G401 (cell line): ENCODE measurements at places on chromosomes 3 and 15. TPM values are rescaled to one million over a fixed set of nuclear protein-coding genes. Genes with fewer than 3 reads are reported as not detected.

Gene ADGRG7
- total RNA-seq, result not detected in 2 replicates

Gene CNBP
- total RNA-seq, result 379 and 384 TPM in 2 replicates

Gene ZNF660
- total RNA-seq, result 1.1 and 6.3 TPM in 2 replicates

Gene DUOXA2
- total RNA-seq, result not detected in 2 replicates

Gene WDR93
- 0.25 and 0.64 TPM in 2 replicates for total RNA-seq

Gene NR1I2
- total RNA-seq, result not detected in 2 replicates

Gene SRGAP3
- total RNA-seq, result 0.18 and 0.37 TPM in 2 replicates

Gene PP2D1
- total RNA-seq, result not detected in 2 replicates

Gene C3orf49
- total RNA-seq, result not detected in 2 replicates
